Large intestine (tissue), 12 donors: ENCODE measurements at places on chromosomes 11 and 22.

GRCh38 chr22:45023431-45023830, 13.6 kb upstream of the PHF21B start:
- no peak overlapping the region for H3K4me3 ChIP-seq
- H3K27ac ChIP-seq = no peak overlapping the region
- H3K36me3 ChIP-seq = no peaks in the 10 kb centered on the region
- H3K4me1 ChIP-seq = no peaks in the 10 kb centered on the region
- peaks cover 20% of the 10 kb centered on the region for H3K27me3 ChIP-seq

GRCh38 chr11:2813141-2813908, 72.2 kb downstream of the CDKN1C start:
- no peak for DNase-seq
- peaks cover 26% of the 10 kb centered on the region for H3K4me1 ChIP-seq
- no peak overlapping the region for H3K4me3 ChIP-seq
- no peaks in the 10 kb centered on the region for H3K27me3 ChIP-seq
- peak overlapping the region; percentile 18 for H3K27ac ChIP-seq
- H3K36me3 ChIP-seq = no peaks in the 10 kb centered on the region

GRCh38 chr11:12705874-12706273, 31.7 kb downstream of the TEAD1 start:
- H3K27me3 ChIP-seq = no peaks in the 10 kb centered on the region
- H3K4me3 ChIP-seq = no peak overlapping the region
- no peaks in the 10 kb centered on the region for H3K36me3 ChIP-seq
- H3K27ac ChIP-seq = no peak overlapping the region
- peaks cover under 1% of the 10 kb centered on the region for H3K4me1 ChIP-seq

DNA sequence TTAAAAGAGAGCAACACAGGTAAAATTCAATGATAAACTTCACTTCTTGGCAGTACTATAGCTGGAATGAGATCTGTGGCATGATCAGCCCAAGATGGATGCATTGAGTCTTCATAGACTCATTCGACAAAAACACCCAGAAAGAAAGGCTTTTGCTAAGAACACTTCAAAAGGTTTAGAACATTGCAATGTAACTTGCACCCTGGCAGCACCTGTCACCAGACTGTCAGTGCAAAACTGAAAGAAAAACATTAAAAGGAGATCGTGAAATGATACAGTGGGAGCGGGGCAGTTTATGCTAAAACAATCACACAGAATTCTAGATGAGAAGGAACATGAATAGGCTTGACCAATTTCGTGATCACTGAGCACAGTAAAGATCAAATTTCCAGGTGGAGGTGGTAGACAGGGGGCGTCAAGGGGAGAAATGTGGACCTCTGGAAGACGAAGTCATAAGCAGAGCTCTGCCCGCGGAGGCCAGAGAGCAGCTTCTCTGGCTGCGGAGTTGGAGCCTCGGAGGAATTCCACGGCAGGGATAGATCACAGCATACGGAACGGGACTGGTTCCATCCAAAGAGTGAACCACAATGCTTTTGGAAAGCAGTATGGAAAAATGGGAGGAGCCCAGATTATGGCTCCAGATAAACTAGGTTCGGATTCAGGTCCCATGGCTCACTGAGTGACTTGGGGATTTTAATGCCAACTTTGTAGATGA, 11.9 kb downstream of the VSIG10L2 start:
- H3K36me3 ChIP-seq = peaks cover 33% of the 10 kb centered on the region
- H3K27ac ChIP-seq = no peak overlapping the region
- H3K4me1 ChIP-seq = no peaks in the 10 kb centered on the region
- DNase-seq = no peak
- H3K27me3 ChIP-seq = no peaks in the 10 kb centered on the region

DNA sequence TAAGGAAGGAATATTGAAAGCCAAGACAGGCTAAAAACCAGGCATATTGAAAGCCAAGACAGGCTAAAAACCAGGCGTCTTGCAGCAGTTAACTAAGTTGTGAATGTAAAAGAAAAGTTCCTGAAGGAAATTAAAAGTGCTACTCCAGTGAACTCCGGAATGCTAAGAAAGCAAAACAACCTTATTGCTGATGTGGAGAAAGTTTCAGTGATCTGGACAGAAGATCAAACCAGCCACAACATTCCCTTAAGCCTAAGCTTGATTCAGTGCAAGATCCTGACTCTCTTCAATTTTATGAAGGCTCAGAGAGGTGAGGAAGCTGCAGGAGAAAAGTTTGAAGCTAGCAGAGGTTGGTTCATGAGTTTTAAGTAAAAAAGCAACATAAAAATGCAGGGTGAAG, 51.4 kb downstream of the PACS1 start:
- H3K4me1 ChIP-seq = peaks cover 6% of the 10 kb centered on the region
- H3K27ac ChIP-seq = no peak overlapping the region
- DNase-seq = no peak
- H3K36me3 ChIP-seq = no peaks in the 10 kb centered on the region
- H3K4me3 ChIP-seq = no peak overlapping the region

DNA sequence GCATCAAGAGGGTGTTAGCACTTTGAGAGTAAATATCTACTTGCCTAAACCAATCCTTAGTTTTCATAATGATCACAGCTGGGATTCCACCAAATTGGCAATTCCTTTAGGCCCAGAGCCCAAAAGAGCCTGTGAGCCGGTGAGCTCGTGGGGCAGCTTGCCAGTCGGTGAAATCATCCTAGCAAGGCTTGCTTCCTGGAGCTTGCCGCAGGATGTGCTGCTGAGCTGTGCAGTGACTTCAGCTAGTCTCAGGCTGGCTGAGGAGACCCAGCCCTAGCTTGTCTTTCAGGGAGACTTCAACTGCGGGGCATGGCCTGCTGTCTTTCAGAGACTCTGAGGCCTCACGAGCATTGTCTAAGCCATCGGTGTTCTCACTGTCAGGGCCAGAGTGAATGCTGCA, 73.6 kb upstream of the SUSD2 start:
- no peak overlapping the region for H3K4me3 ChIP-seq
- peaks cover 47% of the 10 kb centered on the region for H3K36me3 ChIP-seq
- no peaks in the 10 kb centered on the region for H3K27me3 ChIP-seq
- no peaks in the 10 kb centered on the region for H3K4me1 ChIP-seq
- no peak overlapping the region for H3K27ac ChIP-seq
- peak; percentile 38 for DNase-seq

GRCh38 chr11:107916671-107917241, 11.5 kb upstream of the RAB39A start:
- no peak overlapping the region for H3K27ac ChIP-seq
- H3K27me3 ChIP-seq = no peaks in the 10 kb centered on the region
- no peak for DNase-seq
- no peak overlapping the region for H3K4me3 ChIP-seq
- H3K4me1 ChIP-seq = no peaks in the 10 kb centered on the region
- H3K36me3 ChIP-seq = no peaks in the 10 kb centered on the region

DNA sequence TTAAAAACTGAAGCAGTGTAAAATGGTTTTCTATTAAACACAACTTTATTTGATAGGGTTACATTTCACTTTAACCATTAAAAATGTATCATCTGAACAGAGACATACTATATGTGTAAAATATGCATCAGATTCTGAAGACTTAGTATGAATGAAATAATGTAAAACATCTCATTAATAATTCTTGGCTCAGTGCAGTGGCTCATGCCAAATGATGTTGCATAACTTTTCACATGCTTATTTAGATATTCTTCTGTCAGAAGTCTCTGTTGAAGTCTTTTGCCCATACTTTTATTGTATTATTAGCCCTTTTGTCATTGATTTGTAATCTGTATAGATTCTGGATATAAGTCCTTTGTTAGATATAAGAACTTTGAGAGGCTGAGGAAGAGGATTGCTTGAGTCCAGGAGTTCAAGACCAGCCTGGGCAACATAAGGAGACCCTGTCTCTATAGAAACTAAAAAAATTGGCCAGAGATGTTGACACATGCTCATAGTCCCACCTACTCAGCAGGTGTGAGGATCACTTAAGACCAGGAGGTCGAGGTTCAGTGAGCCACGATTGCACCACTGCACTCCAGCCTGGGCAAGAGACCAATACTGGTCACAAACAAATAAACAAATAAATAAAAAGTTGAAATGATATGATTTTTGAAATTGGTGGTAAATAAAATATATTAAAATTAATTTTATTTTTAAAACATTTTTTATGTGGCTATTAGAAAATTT, 73.8 kb upstream of the PARVA start:
- H3K4me1 ChIP-seq = no peaks in the 10 kb centered on the region
- H3K27me3 ChIP-seq = no peaks in the 10 kb centered on the region
- no peak overlapping the region for H3K27ac ChIP-seq
- DNase-seq = no peak
- no peak overlapping the region for H3K4me3 ChIP-seq

DNA sequence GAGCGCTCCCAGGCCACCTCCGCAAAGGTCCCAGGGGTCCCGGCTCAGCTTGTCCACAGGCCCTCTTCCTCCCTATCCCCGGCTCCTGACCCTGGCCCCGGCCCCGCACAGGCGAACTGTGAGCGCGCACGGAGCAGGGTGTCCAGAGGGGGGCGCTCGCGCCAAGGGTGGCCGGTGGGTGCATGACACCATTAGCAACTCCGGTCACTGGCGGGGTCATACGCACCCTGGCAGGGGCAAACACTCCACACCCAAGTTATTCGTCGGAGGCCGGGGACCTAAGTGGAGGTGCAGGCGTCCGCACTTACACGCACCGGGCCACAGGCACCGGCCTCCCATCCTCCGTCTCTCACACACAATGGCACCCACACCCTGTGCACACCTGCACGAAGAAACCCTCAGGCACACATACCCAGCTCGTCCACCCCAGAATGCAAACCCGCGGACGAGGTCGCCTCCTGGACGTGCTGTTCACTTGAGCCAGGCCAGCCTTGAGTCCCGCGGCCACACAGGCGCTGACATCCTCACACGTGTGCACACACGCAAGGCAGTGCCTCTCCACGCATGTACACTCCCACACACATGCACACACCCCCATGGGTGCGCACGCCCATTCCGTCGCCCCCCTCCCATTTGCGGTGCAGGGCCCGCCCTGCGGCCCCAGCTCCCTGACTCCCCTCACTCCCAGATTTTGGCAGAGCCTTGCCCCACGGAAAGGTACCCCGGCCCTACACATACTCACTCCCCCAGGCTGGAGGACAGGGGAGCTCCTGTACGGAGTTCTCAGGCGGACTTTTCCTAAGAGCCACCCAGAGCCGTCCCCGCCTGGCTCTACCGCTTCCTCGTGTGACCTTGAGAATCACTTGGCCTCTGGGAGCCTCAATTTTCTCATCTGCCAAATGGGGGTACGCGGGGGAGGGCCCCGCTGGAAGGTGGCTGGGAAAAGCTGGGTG, at the start of gene RASGRP2:
Gene RASGRP2 (minus strand): TSS at position 552 of the 953 bp plus-strand sequence. CDS start 1,276 bp downstream, outside the sequence.
- H3K4me3 ChIP-seq = peak within 1 kb of the TSS; percentile 39
- no peak for DNase-seq
- no peak within 1 kb of the TSS for H3K27ac ChIP-seq
- H3K27me3 ChIP-seq = peaks cover 81% of the 10 kb centered on the region
- peaks cover 36% of the 10 kb centered on the region for H3K4me1 ChIP-seq
- no peaks in the 10 kb centered on the region for H3K36me3 ChIP-seq

GRCh38 chr11:17639091-17639490, 80.3 kb upstream of the MYOD1 start:
- H3K27me3 ChIP-seq = no peaks in the 10 kb centered on the region
- H3K4me1 ChIP-seq = no peaks in the 10 kb centered on the region
- H3K4me3 ChIP-seq = no peak overlapping the region
- no peaks in the 10 kb centered on the region for H3K36me3 ChIP-seq

DNA sequence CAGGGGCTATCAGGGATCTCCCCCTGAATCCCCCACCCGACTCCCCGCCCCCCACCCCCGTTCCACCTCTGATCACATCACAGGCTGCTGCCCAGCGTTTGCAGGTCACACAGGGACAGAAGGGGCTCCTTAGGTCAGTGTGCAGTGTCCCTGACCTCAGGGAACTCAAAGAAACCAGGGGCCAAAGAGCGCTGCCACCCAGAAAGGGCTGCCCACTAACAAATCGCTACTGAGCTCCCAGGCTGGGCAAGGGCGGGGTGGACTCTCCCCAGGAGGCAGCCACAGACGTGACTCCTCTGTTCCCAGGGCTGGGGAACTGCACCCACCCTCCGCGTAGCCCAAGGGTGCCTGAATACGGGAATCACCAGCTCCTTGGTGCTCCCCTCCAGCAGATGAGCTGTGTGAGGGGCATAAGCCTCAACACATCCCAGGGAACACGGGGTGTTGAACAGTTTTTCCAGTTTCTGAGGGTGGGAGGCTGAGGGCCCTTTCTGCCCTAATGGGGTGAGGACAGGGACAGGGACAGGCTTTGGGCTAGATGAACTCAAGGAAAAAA, 9.9 kb upstream of the POLDIP3 start:
- peaks cover 11% of the 10 kb centered on the region for H3K4me1 ChIP-seq
- DNase-seq = no peak
- no peak overlapping the region for H3K27ac ChIP-seq
- H3K36me3 ChIP-seq = peaks cover 74% of the 10 kb centered on the region

GRCh38 chr11:65446446-65447277, 24.1 kb downstream of the NEAT1 start:
- no peak overlapping the region for H3K27ac ChIP-seq
- H3K36me3 ChIP-seq = peaks cover 30% of the 10 kb centered on the region
- H3K4me1 ChIP-seq = peaks cover 8% of the 10 kb centered on the region

- H3K36me3 ChIP-seq = peaks cover 7% of the 10 kb centered on the region
- H3K4me1 ChIP-seq = peaks cover 3% of the 10 kb centered on the region
- H3K27ac ChIP-seq = no peak overlapping the region
- H3K4me3 ChIP-seq = no peak overlapping the region
- no peak for DNase-seq
- H3K27me3 ChIP-seq = no peaks in the 10 kb centered on the region
These were observed 100.3 kb upstream of the PITPNB start for GRCh38 chr22:28019360-28019759.

- H3K4me1 ChIP-seq = no peaks in the 10 kb centered on the region
- no peak for DNase-seq
- H3K27ac ChIP-seq = no peak overlapping the region
- no peaks in the 10 kb centered on the region for H3K27me3 ChIP-seq
These were observed 350.2 kb upstream of the PITPNB start for GRCh38 chr22:28269277-28269676.

- no peak overlapping the region for H3K27ac ChIP-seq
- no peak for DNase-seq
- H3K27me3 ChIP-seq = no peaks in the 10 kb centered on the region
- H3K4me1 ChIP-seq = no peaks in the 10 kb centered on the region
These were observed 42.9 kb downstream of the C11orf91 start for GRCh38 chr11:33657757-33658156.

- no peaks in the 10 kb centered on the region for H3K4me1 ChIP-seq
- H3K4me3 ChIP-seq = peak overlapping the region; percentile 27
- peak; percentile 41 for DNase-seq
- H3K36me3 ChIP-seq = no peaks in the 10 kb centered on the region
These were observed 94.3 kb downstream of the SLC17A6 start for GRCh38 chr11:22432291-22433093.

- H3K4me1 ChIP-seq = peaks cover 17% of the 10 kb centered on the region
- no peaks in the 10 kb centered on the region for H3K27me3 ChIP-seq
- H3K36me3 ChIP-seq = no peaks in the 10 kb centered on the region
- DNase-seq = no peak
These were observed 558.1 kb downstream of the ETS1 start for GRCh38 chr11:128029219-128029722.
